ENCODE measurements at places on chromosomes 5 and 9.

GRCh38 chr5:6475626-6476312, 27.1 kb downstream of the UBE2QL1 start:
- no peak for DNase-seq

DNA sequence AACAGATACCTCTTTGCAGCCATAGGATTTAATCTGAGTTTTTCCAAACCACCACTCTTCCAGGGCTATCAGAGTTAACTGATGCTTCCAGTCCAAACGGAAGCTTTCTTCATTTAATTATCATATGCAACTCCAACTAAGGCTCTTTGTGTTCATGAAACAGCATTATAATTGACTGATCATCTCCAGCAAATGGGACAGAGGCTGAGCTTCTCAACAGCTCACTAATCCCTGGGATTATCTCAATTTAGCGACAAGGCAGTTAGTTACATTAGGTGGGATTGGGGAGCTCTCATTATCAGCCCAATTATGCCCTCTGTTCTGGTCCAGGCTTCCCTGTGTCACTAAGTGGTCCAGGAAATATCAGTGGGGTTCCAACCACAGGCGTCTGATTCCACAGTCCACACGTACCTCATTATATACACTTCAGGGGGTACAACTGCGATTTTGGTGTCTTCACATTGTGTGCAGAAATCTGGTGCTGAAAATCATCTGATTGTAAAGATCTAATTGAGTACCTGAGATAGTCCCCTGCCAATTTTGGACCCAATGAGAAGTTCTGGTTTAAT, 313.5 kb upstream of the PANK3 start:
- DNase-seq: no peak

- peak; percentile 99 for DNase-seq
Measured at GRCh38 chr5:139696894-139697658, 48.9 kb downstream of the CXXC5 start.

DNA sequence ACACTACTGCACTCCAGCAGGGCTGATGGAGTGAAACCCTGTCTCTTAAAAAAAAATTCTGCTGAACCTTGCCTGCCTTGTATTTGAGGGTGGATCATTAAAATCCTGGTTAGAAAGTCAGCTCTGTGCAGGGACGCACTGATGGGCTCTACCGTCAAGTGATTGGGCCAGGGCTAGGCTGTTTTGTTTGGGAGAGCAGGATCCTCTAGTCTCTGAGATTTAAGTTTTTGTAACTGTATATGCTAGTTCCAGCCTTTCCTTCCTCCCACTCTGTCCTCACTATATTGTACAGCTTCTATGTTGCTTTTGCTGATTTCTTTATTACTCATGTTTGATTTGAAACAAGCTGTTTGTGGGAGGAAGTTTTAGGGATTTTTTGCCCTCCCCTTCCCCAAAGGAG, 11.5 kb downstream of the DDX4 start:
- DNase-seq: no peak

- no peak for DNase-seq
Measured at GRCh38 chr9:132880324-132880661, 1.6 kb downstream of the SPACA9 start.

DNA sequence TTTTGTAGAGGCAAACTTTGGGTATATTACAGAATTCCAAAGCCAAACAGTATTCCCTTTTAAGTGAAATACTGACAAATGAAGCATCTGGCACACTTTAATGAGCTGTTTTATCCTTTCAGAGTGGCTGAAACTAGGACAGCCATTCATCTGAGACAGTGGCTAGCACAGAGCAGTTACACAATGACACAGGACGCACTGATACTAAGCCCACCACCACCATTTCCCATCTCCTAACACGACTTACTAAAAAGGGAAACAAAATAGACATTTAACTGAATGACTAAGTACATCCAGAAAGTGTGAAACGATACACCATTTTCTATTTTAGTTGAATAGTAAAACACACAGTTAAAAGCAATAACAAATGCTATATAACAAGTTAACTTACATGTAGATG, 120.4 kb upstream of the RETREG1 start:
- DNase-seq: no peak

DNA sequence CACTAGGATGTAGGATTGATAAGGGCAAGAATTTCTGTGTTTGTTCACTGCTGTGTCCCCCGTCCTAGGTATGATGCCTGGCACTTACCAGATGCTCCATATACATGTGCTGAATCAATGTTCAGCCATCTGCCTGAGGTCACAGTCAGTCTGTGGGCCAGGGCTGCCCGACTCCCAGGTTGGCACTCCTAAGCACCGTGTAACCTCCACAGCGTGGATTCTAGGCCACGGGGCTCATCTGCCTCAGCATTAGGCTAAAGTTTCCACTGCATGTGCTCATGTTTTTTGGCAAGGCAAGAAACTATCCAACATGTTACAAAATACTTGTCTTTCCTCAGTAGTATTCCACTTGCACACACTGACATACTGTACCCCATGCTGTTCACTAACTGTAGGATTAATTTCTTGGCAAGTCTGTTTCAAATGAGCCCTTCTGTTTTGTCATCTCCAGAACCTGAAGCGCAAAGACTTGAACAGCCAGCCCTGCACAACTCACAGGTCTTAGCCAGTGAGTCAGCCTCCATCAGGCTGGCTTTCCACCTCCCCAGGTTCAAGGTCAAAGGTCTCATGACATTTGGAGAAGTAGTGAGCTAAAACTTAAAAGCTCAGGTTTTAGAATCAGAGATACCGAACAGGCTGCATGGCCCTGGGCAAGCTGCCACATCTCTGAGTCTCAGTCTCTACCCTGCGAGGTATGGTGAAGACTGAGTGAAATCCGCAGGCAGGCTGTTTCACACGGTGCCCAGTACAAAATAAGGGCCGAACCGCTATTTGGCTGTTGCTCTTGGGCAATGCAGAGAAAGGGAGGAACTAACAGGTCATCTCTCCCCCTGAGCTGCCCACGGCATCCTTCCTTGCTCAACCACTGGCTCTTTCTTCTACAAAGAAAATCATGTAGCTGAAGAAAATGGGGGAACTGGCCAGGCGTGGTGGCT, 7.2 kb downstream of the TOR1A start:
- no peak for DNase-seq

GRCh38 chr9:114465417-114465816, 39.9 kb downstream of the WHRN start:
- no peak for DNase-seq

- no peak for DNase-seq
Measured at GRCh38 chr5:99129768-99130501, 201.1 kb upstream of the CHD1 start.

DNA sequence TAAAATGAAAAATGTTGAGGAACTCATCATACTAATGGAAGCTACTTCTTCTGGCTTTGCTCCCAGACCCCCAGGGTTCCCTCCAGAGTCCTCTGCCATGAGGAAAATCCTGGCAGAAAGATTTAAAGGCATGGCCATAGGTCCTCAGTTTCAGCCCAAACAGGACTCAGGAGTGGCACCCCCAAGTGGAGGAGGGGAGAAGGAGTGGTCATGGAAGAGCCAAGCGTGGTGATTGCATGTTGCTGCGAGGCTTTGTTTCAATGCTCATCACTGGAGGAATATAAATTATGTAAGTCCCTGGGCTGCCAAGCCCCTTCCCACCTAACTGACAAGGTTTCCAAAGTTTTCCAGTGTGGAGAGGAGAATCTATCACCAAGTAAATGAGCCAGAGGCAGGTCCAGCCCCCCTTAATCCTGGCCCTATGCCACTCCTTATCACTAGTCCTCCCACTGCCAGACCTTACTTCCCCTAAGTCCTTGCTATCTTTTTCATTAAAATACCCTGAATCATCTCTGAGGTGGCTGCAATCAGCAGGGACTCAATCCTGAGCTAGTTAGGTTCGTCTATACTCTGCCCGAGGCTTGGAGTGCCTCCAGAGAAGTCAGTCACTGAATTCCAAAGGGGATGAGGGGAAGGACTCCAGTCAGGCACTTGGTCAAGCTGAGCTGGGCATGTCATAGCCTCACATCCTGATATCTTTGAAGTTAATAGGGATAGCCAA, 70.7 kb upstream of the TAF1L start:
- DNase-seq: peak; percentile 53

DNA sequence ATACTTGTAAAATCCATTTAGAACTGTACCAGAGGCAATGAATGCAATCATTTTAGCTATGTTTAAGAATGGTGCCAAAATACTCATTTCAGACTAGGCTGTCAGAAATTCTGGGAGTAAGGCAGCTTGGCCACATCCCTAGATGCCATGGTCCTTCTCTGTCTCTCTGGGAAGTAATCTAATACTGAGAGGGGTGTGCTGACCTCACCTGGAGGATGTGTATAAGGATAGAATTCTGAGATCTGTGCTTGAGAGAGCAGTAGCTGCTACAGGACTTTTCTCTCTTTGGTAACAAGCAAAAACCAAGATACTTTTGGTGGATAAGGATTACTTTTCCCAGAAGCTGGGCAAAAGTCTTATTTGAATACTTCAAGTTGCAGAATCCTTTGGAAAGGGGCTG, 68.1 kb upstream of the MRPS30 start:
- DNase-seq: no peak

GRCh38 chr5:171651102-171651501, 134.5 kb upstream of the SMIM23 start:
- no peak for DNase-seq

- no peak for DNase-seq
Measured at GRCh38 chr9:118222375-118222774, 518.2 kb downstream of the TLR4 start.

DNA sequence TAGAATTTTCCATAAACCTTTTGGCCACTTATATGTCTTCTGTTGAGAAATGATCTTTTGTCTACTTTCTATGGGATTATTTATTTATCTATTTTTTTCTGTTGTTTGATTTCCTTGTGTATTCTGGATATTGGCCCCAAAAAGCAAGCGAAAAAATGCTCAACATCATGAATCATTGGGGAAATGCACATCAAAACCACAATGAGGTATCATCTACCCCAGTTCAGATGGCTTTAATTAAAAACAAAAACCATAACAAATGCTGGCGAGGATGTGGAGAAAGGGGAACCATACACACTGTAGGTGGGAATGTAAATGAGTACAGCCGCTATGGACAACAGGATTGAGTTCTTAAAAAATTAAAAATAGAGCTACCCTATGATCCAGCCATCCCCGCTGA, 125.0 kb upstream of the LPCAT1 start:
- DNase-seq: no peak

GRCh38 chr9:117101008-117101407, 313.8 kb downstream of the ASTN2 start:
- peak; percentile 10 for DNase-seq

DNA sequence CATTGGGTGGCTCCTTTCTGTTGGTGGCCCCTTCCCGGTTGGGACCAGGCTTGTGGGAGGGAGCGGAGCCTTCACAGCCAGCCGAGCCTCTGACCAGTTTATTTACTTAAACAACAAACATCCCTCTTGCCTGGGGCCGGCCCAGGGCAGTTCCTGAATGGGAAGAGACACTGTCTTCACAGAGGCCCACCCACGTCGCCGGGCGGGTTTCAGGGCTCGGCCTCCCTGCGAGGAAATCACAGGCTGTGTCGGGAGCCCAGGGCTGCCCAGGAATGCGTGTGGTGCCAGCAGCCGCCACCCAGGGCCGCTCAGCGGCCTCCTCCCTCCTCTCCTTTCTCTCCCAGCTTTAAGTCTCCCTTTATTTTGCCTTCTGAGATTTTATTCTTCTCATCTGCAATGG, 132.5 kb downstream of the HSD17B3 start:
- DNase-seq: peak; percentile 59

DNA sequence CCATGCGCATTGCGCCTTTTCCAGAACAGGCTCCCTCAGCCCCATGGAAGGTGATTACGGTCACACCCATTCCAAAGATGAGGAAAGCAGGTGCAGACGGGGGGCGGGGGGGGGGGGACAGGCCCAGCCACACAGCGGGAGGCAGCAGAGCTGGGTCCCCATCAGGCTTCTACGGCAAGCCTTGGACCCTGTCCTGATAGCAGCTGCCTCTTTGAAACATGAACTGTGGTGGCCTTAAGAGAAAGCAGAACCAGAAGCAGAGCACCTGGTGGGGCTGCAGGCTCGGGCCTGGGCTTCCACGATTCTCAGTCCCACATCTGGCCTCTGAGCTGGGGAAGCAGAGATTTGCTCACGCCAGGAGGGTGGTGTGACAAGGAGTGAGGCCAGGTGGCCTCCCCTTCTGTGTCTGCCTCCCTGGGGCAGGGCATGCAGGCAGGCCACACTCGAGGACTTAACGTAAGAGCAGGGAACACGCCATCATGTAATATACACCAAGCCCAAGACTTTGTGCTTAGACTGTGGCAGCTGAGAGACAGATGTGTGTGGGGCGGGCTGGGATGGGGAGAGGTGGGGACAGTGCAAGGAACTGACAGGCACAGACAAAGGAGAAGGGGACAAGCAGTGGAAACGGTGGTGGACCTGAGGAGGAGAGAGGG, 14.2 kb upstream of the PHYKPL start:
- DNase-seq: no peak

DNA sequence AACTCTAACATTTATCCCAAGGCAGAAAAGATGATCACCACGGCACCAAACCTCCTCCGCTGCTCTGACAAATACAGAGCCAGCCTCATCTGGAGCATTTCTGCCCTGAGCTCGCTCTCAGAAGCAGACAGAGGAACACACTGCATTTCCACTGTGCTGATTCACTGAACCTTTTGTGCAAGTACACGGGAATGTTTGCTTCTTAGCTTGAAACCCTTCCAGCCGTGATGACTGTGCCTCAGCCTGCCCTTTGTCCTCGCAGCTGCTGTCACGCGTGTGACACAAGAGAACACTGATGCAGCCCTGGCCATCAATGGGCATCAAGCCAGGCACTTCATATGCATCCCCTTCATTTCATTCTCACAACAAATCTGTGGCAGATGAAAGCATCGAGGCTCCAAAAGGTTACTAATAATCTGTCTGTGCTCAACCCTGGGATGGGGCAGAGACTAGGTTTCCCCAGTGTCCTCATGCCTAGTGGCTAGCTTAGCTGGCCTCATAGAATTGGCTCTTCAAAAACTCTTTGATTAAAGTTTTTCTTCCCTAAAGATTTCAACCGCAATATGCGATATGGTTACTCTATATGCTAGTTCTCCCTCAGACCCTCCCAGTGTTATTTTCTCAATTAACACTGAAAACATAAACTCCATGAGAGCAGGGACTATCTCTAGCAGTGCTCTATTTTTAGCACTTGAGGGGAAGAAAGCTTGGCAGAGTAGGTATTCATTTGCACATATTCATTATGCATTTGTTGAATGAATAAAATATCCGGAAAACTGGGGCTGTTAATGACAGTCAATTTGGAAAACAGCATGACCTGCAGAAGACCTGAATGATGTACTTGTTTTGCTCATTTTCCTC, 7.3 kb downstream of the CDC14B start:
- peak; percentile 90 for DNase-seq

All from astrocyte of the hippocampus (primary cell).